Mononuclear cell (primary cell): ENCODE measurements at places on chromosomes 7 and 10. TPM values are rescaled to one million over a fixed set of nuclear protein-coding genes. Genes with fewer than 3 reads are reported as not detected.

The LIPJ gene
- not detected for total RNA-seq

The SNCG gene
- not detected for total RNA-seq

The BLNK gene
- 3.6 TPM for total RNA-seq

The GALNT17 gene
- not detected for total RNA-seq

The CREB5 gene
- 17.8 TPM for total RNA-seq

The ANKRD30A gene
- total RNA-seq = not detected

The MKRN1 gene
- total RNA-seq = 153 TPM

The AIFM2 gene
- total RNA-seq = 1.0 TPM

The AEBP1 gene
- 5.4 TPM for total RNA-seq

The HOXA10 gene
- 0.63 TPM for total RNA-seq

The RAB11FIP2 gene
- total RNA-seq = 62.8 TPM

The DGKB gene
- not detected for total RNA-seq

The CYP2C9 gene
- total RNA-seq = not detected

The LRRN3 gene
- 3.8 TPM for total RNA-seq
